ENCODE measurements at places on chromosomes 16 and 17.

DNA sequence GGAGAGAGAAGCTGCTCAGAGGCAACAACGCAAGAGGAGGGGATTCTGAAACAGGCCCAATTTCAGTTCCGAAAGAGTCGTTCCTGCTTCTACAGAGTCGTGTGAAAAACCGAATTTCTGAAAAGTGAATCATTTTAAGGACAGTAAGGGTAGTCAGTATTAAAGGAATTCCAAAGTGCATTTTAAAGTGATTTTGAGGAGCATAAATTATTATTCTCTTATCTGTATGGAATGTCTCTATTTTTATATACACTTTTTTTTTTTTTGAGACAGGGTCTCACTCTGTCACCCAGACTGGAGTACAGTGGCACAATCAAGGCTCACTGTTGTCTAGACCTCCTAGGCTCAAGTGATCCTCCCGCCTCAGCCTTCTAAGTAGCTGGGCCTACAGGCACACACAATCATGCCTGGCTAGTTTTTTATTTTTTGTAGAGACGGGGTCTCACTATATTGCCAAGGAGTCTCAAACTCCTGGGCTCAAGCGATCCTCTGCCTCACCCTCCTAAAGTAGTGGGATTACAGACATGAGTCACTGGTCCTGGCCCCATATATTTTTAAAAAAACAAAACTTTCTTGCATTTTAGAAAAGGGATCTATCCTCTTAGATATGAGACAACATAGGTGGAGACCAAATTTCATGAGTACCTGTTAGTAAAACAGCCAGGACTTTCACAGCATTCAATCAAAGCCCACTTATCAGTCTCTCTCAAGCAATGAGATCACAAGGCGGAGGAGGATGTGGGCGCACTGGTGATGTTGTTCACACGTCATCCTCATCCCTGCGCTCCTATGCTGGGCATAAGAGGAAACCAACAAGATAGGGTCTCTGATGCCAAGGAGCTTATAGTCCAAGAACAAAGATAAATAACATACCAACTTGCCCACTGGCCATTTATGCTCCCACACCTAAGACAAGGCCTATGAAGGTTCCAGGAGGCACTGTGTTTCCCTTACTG lies 53.2 kb downstream of the SMG6 start:
- no peak for DNase-seq

- no peak for DNase-seq
Observed at GRCh38 chr17:37614823-37615222, 5.6 kb upstream of the SYNRG start.

DNA sequence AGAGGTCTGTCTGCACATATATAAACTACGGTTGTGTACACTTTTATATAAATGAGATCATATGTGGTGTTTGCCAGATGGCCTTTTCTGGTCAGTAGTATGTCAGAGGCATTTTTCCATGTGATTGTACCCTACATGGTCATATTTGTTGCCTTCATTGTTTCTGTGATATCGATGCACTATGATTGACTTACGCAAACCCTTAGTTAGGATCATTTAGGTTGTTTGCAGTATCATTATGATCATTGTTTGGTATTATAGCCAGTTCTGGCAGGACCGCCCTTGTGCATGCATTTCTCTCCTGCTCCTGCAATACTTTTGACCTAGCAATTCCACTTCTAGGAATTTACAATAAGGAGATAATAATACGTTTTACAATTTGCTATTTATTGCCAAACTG lies 169.1 kb downstream of the MSI2 start:
- no peak for DNase-seq

GRCh38 chr16:54623636-54624035 lies 307.0 kb upstream of the IRX5 start:
- no peak for DNase-seq

DNA sequence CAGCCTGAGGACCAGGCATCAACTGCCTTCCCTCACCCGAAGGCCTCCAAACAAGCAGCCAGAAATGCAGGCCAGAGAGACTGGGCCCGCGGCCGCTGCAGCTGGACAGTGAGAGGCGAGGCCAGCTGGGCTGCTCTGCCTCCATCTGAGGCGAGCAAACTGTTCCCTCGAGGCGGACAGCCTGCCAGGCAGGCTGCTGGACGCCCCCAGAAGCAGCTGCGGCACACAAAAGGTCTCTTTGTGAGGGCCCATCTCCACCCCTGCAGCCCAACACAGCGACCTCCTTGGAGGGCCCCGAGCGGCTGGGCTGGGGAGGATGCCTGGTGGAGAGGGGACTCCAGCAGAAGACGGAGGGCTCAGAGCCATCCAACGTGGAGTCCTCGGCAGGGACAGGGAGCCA lies 4.7 kb downstream of the CORO7 start:
- no peak for DNase-seq

GRCh38 chr16:71218306-71218963 lies 12.1 kb downstream of the HYDIN start:
- DNase-seq = no peak

DNA sequence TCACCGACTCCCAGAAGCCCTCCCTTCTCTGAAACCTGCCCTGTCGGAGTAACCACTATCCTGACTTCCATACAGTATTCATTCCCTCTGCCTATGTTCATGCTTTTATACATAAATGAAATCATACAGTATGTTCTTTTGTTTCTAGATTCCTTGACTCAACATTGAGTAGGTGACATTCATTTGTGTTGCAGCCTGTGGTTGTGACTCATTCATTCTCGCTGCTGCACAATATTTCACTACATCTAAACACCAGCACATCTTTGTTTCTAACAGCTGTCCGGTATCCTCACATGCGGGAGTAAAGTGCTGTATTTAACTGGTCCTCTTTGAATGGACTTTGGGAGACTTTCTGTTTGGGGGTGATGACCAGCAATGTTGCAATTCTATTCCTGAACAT lies 135.0 kb upstream of the FOXF1 start:
- DNase-seq = no peak

DNA sequence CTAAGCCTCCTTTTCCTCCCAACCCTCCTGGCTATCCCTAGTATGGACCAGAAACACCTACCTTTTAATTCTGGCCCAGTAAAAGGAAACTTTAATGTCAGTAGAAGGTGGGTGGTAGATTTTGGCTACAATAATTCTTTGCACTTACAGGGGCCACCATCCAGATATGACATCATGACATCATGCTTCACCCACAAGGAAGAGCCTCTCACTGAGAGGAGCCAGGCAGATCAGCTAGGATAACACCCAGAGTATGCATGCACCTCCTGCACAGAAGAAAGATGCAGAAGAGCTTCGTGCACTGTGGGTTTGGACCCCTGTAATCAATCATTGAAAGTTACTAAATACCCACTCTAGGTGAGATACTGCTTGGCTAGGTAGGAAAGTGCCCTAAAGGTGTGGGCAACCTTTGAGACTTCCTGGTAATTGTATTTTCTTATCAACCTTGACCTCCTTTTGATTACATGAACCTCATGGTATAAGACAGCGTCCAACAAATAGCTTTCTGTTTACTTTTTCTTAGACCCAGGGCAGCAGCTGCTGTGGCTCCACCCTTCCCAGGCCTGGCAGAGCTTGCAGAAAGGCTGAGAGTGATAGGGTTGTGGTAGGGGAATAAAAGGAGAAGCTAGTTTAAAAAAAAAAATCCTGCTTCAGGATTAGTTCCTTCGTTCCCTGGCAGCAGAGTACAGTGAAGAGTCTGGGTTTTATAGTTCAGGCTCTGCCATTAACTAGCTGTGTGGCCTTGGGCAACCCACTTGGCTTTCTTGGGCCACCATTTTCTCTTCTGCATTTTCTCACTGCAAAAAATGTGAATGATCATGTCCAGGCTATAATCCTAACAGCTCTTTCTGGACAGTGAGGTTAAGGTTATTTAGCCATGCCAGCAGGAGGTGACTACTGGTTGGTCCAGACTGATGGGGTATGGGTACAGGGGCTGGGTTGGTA lies 6.2 kb downstream of the MAP3K14 start:
- no peak for DNase-seq

GRCh38 chr17:29807520-29808361 lies 122.3 kb downstream of the SSH2 start:
- peak; percentile 85 for DNase-seq

DNA sequence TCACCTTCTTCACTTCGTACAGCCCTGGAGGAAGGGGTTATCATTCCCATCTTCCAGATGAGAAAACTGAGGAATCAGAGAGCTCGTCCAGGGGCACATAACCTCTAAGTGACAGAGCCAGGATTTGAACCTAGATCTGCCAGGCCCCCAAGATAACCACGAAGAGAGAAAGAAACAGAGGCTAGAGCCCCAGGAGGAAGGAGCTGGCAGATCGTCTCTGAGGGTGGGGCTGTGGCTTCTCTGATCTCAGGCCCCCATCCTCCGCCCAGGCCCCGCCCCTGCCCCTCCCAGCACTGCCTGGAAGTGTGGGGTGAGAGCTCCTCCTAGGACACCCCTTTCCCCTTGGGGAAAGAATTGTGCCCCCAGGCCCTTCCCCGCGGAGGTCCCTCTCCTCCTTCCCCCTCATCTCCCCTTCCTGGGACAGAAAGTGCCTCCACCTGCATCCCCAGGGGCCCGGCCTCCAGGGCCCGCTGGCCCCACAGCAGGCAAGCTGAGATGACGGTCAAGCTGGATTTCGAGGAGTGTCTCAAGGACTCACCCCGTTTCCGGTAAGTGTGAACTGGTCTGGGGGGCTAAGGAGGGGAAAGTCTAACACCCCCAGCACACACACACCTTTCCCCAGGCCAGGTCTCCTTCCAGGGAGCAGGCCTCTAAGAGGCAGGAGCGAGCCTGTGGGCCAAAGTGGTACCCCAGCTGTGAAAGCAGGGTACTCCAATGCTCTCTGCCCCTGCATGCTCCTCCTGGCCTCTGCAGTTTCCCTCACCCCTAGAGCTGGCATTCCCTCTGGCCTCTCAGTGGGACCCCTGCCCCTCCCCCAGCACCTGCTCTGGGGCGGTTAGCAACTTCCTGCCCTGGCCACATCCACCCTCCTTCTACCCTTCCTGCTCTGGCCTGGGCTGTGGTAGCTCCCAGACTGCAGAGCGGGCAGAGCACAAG lies at the start of gene ACAP1:
ACAP1 (plus strand) TSS at position 290 of the 936 bp plus-strand sequence; CDS start at position 496, 206 bp downstream.
- DNase-seq = peak; percentile 94
